Daoy (cell line): ENCODE measurements at places on chromosomes 3 and 15. TPM values are rescaled to one million over a fixed set of nuclear protein-coding genes. Genes with fewer than 3 reads are reported as not detected.

- peak; percentile 27 for DNase-seq
Measured at GRCh38 chr3:18079739-18080138, 337.3 kb upstream of the TBC1D5 start.

- no peak for DNase-seq
Measured at GRCh38 chr15:52421029-52421428, 107.7 kb downstream of the MYO5A start.

DNA sequence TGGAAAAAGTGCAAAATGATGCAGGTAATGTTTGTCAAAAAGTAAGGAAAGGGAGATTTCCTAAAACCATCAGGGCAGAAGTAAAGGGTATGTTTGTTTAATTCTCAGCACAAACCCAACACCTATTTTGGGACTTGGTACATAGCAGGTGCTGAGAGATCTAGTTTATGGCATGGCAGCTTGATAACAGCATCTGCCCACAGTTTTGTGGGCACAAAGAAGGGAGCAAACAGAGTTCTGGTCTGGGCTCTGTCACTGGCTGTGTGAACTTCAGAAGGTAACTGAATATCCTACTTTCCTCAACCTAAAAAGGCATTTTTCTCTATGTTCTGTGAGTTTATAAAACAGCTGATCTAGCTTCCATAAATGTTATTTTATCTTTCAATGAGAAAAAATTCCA, 141.6 kb downstream of the PLCH1 start:
- no peak for DNase-seq

DNA sequence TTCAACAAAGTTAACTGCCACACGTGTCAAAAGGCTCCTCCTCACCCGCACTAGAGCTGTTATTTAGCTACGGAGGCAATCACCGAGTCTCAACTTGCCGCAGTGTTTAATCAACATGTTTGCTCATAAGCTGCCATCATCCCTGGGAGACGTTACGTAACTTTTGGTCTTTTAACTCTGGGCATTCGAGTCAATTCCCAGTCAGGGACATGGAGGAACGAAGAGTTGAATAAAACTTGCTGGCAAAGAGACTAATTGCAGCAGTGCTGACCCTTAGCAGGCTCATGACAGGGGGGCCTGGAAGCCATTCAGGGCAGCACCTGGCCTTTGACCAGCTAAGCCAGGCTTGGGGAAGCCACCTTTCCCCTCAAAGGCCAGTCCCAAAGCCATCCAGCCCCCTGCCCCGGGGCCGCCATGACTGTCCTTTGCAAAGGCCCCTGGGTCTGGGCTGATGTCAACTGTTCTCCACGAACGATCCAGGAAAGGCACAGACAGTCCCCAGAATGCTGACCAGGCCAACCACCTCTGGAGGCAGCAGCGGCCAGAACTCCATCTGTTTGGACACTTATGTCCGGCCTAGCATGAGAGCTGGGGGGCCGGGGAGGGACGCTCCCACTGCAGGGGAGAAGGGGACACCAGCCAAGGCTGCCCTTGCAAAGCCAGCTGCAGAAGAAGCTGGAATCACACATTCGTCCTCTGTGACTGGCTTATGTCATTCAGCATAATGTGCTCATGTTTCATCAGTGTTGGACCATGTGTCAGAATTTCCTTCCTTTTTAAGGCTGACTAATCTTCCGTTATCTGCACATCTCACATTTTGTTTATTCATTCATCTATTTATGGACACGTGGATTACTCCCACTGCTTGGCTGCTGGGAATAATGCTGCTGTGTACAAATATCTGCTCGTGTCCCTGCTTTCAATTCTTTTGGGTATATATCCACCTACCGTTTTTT, 43.7 kb downstream of the PCSK6 start:
- peak; percentile 61 for DNase-seq

HDC gene
- not detected in 2 replicates for total RNA-seq

ACAN gene
- not detected in 2 replicates for total RNA-seq
